ENCODE measurements at places on chromosomes 16 and 17. TPM values are rescaled to one million over a fixed set of nuclear protein-coding genes. Genes with fewer than 3 reads are reported as not detected.

DNA sequence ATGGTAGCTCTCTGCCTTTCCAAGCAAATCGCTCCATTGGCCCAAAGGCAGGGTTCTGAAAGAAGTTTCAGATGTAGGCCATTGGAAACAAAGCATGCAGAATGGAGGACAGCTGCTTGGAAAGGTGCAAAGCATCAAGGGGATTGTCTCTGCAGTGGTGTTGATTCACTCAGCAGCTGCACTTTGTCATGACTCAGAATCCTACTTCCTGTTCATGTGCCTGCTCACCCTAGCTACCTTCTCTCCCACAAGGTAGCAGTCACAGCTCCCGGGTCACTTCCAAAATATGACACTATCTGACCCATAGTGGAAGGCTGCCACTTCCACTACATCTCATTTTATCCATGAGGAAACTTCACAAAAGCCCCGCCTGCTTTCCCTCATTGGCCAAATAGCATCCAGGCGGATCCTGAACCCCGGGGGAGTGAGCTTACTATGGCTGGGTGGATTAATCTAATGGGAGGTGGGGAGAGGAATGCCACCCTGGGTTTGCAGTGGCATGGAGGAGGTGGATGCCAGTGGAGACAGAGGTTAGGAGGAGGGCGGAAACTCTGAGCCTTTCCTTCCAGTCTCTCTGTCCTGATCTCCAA is 74.7 kb upstream of the NKD1 start:
- H3K4me1 ChIP-seq = peaks cover 26% of the 10 kb centered on the region
- H3K36me3 ChIP-seq = no peaks in the 10 kb centered on the region
- no peak overlapping the region for H3K4me3 ChIP-seq
- peak; percentile 54 for DNase-seq

DNA sequence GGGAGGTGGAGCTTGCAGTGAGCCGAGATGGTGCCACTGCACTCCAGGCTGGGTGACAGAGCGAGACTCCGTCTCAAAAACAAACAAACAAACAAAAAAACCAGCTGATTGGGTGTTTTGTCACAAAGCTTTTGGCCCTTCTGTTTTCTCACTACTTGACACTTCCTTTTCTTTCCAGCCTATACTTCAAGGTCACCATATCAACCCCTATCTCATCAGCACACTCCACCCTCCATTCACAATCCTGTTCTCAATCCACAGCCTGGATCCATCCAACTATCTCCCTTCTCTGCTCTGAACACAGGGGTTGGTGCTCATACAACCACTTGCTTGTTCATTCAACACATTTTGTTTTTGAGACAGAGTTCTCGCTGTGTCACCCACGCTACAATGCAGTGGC is 6.6 kb upstream of the MED11 start:
- H3K27me3 ChIP-seq = no peaks in the 10 kb centered on the region
- H3K36me3 ChIP-seq = peaks cover 9% of the 10 kb centered on the region
- H3K27ac ChIP-seq = no peak overlapping the region
- peaks cover 20% of the 10 kb centered on the region for H3K4me1 ChIP-seq
- DNase-seq = no peak
- no peak overlapping the region for H3K4me3 ChIP-seq

GRCh38 chr17:81386646-81387099 is 8.6 kb upstream of the BAHCC1 start:
- H3K4me1 ChIP-seq = no peaks in the 10 kb centered on the region
- peaks cover 37% of the 10 kb centered on the region for H3K27me3 ChIP-seq
- no peaks in the 10 kb centered on the region for H3K36me3 ChIP-seq

SBK1 gene
- 6.6 TPM for total RNA-seq

CRYBA1 gene
- total RNA-seq = not detected

FOXC2 gene
- total RNA-seq = not detected
